Stimulated activated CD8-positive, alpha-beta memory T cell treated with anti-CD3 and anti-CD28 coated beads, Interleukin-7, amount 100 ng/mL, for 1 hour (primary cell): ENCODE measurements at places on chromosomes 7 and 10.

- DNase-seq: no peak
Observed at GRCh38 chr7:77426521-77427051, 10.4 kb upstream of the GSAP start.

GRCh38 chr10:116664631-116665030 is 43.9 kb downstream of the PNLIPRP2 start:
- no peak for DNase-seq

- DNase-seq: no peak
Observed at GRCh38 chr7:64557601-64558322, 5.1 kb downstream of the ZNF680 start.

GRCh38 chr10:14660831-14661230 is 113.9 kb downstream of the FAM107B start:
- no peak for DNase-seq

- no peak for DNase-seq
Observed at GRCh38 chr10:65416094-65416493, 1509.7 kb upstream of the LRRTM3 start.

DNA sequence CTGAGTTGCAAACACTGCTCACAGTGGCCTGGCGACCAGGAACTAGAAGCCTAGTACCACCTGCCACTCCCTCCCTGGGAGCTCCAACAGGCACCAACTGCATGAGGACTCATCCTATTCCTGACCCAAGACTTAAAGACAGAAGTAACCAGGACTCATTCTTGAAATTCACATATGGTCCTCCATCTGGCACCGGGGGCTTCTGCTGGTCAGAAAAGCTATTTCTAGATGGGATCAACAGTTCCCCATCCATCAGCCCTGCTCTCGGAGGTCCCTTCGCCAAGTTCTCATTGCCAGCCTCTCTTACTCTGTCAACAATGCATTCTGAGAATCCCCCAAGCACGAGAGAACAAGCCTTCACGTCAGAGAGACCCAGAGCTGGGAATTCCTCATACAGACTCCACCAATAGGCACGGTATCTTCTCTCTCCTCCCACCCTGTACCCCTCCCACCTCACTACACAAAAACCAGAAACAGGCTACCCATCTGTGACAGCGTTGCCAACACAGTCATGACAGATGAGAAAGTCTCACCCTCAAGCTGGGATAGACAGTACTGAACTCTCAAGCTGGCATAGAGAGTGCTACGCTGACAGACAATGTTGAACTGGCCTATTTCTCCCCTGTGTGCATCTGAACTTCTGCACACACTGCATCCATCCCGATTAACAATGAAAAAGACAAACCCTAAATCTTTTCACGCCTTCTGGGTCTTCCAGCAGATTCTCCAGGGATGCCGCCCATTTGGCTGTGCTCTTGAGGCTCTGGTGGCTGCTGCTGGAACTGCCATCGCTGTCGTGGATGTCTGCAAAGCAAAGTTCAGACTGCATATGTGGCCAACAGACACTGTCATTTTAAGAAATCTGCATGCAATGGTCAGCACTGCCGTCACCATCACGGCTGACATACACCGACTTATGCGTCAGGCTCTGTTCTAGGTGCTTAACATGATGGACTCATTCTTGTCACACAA is 15.6 kb downstream of the RGS10 start:
- DNase-seq: no peak

- no peak for DNase-seq
Observed at GRCh38 chr7:50145801-50146338, 52.8 kb upstream of the ZPBP start.

DNA sequence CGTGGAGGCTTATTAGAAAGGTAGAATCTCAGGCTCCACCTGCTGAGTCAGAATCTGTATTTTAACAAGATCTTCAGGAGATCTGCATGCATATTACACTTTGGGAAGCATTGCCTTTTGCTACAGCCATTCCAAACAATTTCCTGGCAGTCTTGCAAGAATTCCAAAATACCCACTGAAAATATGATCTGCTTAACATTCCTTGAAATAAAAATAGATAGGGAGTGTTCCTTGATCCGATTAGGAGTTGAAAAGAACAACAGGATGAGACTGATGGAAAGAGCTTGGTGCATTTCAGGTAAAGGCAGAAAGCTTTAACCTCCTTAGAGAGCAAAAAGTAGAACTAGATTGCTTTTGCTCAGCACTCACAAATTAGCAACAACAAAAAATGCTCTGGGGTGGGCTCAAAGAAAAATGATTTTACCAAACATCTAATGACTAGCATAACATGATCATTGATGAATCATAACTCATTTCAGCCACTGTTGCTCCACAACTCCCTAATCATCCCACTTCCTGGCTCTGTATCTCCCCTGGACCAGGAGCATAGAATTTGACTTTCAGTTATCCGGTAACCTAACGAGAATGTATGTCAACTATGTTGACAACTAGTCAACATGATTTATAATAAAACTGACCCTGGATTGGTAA is 115.2 kb downstream of the RNLS start:
- DNase-seq: no peak

DNA sequence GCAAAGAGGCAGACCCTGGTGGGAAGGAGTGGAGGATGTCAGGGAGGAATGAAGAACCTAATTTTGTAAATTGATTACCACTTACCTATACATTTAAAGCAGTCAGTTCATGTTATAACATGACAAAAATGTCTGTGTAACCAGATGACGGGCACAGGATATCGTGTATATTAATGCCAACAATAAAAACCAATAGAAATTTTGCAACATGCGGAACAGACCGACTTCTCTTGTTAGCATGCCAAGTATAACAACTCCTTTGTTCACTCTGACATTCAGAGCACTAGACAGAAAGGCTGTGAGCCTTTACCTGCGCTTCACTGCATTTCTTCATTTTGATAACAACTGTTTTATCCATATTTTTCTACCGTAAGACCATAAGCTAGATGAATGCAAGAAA is 29.9 kb downstream of the CDK6 start:
- no peak for DNase-seq

DNA sequence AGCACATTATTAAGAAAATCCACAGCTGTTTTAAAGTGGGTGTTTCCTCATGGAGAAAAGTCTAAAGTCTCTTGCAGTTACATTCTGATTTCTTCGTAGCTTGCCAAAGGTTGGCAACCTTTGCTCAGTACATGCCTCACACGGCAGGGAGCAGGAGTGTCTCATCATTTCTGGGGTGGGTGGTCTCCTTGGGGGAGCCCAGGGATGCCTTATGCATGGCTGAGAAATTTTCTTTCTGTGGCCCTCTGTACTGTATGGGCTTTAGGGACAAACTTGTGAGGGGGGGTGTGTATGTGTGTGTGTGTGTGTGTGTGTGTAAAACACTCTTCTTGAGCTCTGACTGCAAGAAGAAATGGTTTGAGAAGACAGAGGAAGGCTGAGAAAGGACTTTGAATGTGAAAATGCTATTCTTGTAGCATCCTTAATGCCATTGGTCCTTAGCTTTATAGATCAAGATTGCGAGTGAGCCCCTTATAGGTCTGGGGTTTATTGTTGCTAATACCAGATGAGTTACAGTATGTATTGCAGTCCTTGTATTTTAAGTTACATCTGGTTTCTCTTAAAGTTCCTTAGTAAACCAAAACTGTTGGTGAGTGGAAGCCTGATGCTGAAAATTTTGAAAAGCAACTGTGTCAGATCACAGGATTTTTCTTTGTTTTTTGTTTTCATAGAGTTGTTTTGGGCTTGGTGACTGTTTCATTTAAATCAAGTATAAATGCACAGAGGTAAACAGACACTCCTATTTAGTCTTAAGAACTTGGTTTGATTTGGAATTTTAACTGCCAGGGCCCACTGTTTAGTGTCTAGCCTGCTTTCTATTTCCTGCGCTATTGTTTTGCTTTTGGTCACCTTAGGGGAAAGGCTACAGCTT is 242.0 kb downstream of the BICC1 start:
- no peak for DNase-seq

- no peak for DNase-seq
Observed at GRCh38 chr10:77588886-77589285, 48.7 kb downstream of the KCNMA1 start.

DNA sequence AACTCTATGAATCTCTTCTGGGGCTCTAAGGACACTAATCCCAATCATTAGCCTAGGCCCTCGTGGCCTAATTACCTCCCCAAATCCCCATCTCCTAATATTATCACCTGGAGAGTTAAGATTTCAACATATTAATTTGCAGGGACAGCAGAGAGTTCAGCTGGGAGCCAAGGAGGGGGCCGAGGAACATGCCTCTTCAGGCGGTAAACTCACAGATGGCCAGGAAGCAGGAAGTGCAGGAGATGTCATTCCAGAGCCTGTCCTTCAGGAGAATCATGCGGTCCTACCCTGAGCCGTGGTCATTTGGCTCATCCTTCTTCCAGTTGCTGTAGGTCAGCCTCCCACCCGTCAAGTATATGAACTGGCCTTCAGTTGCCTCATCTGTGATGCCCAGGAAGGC is 21.9 kb upstream of the SFTPA2 start:
- DNase-seq: no peak

DNA sequence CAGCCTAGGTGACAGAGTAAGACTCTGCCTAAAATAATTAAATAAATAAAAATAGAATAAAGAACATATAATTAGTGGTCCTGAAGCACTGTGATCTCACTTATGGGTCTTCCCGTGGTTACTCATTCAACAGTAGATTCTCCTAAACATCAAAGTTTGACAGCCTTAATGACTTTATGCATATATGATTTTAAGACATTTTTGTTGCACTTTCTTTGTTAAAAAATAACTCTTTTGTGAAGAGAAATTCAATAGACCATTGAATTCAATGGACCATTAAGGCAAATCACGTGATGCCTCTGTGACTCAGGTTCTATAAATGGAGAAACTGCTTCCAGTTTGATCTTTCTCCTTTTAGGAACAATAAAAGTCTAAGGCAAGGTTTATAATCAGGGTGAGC is 59.6 kb downstream of the ATOH7 start:
- DNase-seq: no peak

DNA sequence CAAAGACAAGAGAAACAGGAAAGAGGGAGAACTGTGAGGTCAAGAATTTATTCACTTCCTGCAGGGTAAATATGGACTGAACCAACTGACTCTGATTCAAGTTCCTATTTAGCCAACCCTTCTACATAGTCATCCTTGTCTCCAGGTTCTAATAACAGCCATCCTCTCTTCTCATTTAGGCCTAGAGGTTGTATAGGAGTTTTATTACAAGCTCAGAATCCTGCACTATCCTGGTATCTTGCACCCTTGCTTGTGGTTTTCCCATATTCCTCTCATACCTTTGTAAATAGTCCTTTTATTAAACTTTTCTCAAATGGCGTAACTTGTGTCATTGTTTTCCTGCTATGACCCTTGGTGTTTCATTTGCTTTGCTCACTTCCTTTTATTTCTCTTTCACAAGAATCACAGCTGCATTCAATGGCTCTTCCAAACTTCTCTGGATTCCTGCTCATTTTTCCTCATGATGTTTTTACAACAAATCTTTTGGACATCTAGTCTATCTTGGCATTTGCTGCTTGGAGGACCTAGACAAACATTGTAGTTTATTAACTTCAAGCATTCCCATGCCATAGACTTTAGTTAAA is 12.4 kb upstream of the OR2A5 start:
- DNase-seq: no peak

- no peak for DNase-seq
Observed at GRCh38 chr10:132926777-132927650, 15.4 kb downstream of the CFAP46 start.

DNA sequence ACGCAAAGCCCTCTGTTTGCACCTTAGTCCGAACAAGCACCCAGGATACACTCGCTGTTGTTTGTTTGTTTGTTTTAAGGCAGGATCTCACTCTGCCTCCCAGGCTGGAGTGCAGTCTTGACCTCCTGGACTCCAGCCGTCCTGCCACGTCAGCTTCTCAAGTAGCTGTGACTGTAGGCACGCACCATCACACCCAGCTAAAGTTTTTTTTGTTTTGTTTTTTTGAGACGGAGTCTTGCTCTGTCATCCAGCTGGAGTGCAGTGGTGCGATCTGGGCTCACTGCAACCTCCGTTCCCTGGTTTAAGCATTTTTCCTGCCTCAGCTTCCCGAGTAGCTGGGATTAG is 76.8 kb downstream of the CTBP2 start:
- no peak for DNase-seq

DNA sequence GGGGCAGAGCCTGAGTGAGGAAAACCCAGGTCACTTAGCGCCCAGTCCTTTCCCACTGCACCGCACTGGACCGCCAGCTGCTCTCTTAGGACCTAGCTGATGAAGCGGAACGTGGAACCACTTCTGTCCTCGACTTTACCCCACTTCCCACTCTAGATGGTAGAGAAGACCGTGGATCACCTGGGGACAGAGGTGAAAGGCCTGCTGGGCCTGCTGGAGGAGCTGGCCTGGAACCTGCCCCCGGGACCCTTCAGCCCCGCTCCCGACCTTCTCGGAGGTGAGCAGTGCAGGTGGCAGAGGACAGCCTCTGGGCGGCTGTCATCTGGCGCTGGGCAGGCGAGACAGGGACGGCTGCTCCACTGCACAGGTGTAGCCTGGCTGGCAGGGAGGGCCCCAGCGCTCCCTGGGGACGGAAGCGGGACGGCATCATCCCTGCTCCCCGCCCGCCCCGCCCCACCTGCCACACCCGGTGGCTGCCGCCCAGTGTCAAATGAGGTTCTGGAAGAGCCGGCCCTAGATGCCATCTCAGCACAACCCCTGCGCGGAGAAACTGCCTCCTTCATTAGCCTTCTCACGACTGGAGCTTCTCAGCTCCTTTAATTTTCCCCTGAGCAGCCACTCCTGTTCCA is 11.7 kb downstream of the PLAC9 start:
- DNase-seq: no peak

GRCh38 chr7:91674470-91674869 is 206.0 kb downstream of the MTERF1 start:
- DNase-seq: no peak

GRCh38 chr10:77834943-77835668 is 91.4 kb downstream of the DLG5 start:
- no peak for DNase-seq

DNA sequence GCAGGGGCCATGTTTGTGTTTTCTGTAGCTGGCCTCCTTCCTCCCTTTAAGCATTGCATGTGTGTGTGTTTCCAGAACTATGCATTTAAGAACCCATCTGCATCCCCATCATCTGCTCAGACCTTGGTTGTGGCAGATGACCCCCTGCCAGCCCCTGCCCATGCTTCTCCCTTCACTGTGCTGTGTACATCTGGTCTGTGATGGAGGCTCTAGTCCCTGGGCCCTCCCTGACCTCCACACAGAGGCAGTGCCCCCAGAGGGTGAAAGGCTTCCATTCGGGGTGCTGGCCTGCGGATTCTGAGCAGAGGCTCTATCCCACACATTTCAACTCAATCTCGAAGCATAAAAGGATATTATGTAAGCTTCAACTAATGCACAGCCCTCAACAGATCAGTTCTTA is 89.4 kb downstream of the TACC2 start:
- DNase-seq: no peak

DNA sequence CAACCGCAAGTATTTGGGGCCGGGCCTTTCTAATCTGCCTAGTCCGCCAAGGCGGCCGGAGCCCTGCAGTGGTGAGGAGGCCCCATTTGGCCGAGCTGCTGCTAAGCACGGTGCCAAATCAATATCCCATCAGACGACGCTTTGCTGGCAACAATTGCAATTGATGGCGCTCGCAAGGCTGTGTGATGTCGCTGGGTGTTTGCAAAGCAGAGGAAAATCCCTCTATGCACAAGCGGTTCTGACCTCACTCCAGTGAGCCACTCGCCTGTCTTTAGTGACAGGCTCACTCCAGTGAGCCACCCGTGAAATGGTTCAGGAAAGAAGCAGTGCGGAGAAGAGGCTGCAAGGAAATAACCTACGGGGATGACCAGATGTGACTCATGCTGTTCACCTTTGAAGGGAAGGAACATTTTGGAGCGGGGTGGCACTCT is 18.3 kb upstream of the PDE1C start:
- DNase-seq: no peak

GRCh38 chr10:5509236-5509635 is 9.9 kb upstream of the CALML5 start:
- DNase-seq: no peak

GRCh38 chr10:6473901-6474370 is 106.1 kb downstream of the PRKCQ start:
- DNase-seq: no peak
